Aorta (tissue), 5 donors: ENCODE measurements at places on chromosomes 5 and 9. TPM values are rescaled to one million over a fixed set of nuclear protein-coding genes. Genes with fewer than 3 reads are reported as not detected.

- H3K4me1 ChIP-seq = no peaks in the 10 kb centered on the region
- H3K27me3 ChIP-seq = no peaks in the 10 kb centered on the region
- no peak overlapping the region for H3K4me3 ChIP-seq
- no peak for DNase-seq
- H3K36me3 ChIP-seq = no peaks in the 10 kb centered on the region
- H3K27ac ChIP-seq = no peak overlapping the region
These were observed 96.8 kb downstream of the RAPGEF6 start for GRCh38 chr5:131538177-131538593.

Gene HTR1A
- not detected for total RNA-seq

- DNase-seq = no peak
- H3K27me3 ChIP-seq = no peaks in the 10 kb centered on the region
- H3K27ac ChIP-seq = no peak overlapping the region
- H3K4me1 ChIP-seq = peaks cover 4% of the 10 kb centered on the region
- no peak overlapping the region for H3K4me3 ChIP-seq
These were observed 18.3 kb downstream of the LIFR start for GRCh38 chr5:38538161-38538560.

- H3K27ac ChIP-seq = peak overlapping the region; percentile 90
- DNase-seq = no peak
- H3K36me3 ChIP-seq = no peaks in the 10 kb centered on the region
- H3K4me1 ChIP-seq = peaks cover 2% of the 10 kb centered on the region
- H3K27me3 ChIP-seq = no peaks in the 10 kb centered on the region
These were observed 795 bp downstream of the CNOT8 start for GRCh38 chr5:154858972-154859871.

DNA sequence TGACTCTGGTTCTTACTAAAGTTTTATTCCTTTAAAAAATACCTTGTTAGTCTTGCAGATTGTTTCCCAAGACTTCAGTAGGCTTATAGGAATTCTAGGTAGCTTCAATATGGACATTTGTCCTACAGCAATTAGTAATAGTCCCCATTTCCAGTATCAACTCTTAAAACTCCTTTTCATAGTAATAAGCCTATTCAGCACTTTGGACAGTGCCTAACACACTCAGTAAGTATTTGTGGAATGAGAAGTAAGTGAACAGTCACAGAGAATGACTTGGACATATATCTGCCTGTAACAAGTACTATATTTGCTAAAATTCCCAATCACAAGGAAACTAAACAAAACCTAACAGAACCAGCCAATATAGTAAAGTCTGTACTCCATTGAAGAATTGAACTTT is 1291.8 kb upstream of the DMAC1 start:
- no peaks in the 10 kb centered on the region for H3K36me3 ChIP-seq
- H3K4me3 ChIP-seq = no peak overlapping the region

Gene SNAPC4
- 6.8 TPM for total RNA-seq
